ENCODE measurements at places on chromosomes 6 and 20.

DNA sequence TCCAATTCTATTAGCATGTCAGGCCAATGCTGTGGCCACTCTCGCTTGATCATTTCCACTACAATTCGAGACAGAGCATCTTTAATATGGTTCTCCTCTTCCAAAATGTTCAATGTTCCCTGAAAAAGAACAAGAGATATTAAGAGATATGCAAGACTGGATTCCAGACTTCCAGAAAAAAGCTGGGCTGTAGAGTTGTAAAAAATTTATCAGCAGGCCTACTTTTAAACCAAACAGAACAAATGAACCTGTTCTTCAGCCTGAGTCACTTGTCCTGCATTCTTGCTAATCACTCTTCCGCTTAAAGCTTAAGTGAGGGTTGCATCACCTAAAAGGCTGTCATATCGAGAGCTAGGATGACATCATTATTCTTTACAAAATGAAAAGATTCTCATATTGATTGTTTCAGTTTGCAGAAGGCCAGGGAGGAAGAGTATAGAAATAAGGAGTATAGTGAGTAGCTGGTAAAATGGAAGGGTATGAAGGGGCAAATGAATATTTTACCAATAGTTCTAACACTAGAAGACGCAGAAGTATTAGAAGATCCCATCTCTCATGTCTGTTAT is 4.9 kb downstream of the XPO5 start:
- DNase-seq = no peak

DNA sequence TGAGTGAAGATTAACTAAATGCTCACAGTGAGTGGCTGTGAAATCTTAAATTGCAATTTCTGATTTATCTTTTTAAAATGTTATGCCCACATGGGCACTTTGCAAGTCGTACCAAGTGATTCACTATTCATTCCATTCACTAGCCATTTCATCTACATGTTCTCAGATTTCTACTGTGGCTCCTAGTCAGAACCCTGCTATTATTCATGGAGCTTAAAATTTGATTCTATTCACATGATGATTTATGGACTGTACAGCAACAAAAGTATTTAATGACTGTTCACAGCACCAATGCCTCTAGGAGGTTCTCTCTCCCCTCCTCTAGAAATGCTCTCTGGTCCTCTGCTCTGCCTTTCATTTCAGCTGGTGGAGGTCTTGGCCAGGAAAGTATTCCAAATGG is 133.5 kb upstream of the MAP3K7 start:
- no peak for DNase-seq

DNA sequence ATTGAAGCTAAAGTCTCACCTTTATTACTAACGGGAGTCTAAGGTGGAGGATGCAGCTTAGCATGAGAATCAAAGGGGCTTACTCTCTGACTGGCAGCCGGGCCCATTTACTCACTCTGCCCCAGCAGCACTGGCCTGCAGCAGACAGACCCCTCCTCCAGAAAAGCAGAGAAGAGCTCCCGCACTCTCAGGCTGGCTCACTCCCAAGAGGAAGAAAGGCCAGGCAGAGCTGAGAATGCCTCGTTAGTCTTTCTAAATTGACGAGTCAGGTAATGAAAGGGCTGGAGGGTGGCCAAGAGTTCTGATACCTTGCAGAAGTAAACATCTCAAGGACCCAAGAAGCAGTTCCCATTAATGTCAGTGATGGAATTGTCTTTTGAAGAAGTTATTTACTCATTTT is 44.5 kb upstream of the IL20RA start:
- DNase-seq = no peak

DNA sequence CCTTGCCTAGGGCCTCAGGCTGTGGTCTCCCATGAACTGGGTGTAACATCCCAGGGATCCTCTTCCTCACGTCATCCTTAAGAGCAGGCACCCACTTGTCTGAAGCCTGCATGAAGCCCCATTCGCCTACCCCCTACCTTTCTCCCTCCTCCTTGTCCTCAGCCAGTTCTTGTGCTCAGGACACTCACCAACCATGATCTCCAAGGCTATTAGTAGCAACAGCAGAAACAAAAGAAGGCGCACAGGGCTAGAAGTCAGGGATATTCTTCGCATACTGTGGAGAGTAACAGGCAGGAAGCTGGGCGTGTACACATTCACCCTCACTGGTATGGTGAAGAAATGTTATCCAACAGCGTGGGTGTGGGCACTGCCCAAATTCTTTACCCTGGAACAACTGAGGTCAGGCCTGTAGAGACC is 7.3 kb downstream of the RAET1E start:
- no peak for DNase-seq

GRCh38 chr20:14523090-14523489 is 185.7 kb upstream of the FLRT3 start:
- no peak for DNase-seq

DNA sequence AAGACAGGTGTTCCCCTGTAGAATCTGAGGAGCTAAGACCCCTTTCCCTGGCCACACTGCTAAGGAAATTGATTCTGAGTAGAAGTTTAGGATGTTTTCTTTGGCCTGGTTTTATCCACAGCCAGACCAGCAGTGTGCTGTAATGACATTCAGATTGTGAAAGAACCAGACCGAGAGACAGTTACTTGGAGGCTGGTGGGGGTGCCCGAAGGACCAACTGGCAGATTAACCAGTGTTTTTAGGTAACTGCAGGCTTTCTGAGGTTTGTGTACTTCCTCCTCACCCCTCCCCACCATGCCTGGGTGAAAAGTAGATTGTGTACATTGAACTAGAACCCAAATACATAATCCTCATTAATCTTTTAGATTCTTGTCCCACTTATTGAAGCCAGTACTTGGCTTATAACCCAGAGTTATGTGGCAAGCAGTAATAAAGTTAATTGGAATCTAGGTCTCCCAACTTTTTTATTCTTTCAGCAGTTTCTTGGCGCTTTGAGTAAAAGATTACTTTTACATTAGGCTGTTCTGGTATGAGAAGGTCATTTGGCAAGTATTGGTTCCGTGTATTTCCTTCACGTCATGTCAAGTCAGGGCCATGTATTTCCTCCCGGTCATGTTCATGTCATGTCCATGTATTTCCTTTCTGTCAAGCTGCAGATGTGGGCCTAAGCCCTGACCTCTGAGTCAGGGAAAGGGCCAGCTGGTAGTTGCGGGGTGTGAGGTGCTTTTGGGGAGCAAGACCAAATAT is 93.7 kb downstream of the TCP11 start:
- DNase-seq = no peak

DNA sequence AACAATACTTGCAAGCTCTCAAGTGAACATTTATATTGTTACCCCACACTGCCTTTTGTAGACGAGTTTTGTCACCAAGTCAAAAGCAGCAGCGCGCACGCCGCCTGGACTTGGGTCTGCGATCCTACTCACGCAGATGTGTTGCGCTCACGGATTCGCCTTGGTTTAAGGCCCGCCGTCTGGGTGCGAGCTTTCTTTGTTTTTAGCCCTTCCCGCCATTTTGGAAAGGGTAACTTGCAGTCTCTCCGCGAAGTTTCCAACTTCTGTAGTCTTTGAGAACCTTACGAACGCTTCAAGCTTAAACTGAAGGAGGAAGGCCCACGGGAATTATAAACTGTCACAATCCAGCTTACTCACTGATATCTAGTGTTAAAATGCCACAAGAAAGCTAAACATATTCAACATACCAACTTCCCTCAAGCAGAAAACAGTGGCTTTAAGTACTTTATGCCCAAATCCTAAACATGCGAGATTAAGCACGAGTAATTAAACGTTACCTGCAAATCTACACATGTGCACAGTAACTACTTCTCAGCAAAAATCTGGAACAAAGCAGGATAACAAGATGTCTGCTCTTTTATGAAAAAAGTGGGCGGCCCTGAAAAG is 80.4 kb upstream of the BTN3A2 start:
- DNase-seq = no peak

DNA sequence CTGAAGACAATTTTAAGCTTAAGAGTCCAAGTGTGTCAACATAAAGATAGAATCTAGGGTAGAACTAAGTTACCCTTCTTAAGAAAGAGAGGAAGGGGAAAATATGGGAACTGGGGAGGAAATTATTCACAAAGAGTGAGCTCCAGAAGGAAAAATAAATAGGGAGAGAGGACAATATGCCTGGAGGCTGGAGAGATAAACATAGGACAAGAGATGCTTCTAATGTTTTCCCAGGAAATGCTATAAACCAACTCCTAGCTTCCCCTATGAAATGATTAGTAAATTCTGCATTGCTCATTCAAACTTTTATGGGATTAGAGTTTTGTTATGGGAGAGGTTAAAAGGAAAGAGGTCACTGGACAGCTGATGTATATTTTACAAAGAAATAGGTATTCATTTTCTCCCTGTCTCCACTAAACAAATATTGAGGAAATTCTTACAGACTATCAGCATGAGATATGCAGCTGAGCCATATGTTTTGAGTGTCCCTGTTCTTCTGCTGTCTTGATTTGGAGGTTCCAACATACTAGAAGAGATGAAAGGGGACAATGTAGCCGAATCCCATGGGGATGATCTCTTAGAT is 22.0 kb downstream of the TPD52L1 start:
- no peak for DNase-seq
